ENCODE measurements at places on chromosomes 1 and 21. TPM values are rescaled to one million over a fixed set of nuclear protein-coding genes. Genes with fewer than 3 reads are reported as not detected.

The PAX7 gene
- not detected for total RNA-seq

The IVL gene
- not detected for total RNA-seq

The HNRNPR gene
- 155 TPM for total RNA-seq

The ILDR2 gene
- total RNA-seq, result 0.14 TPM

The IL20 gene
- total RNA-seq, result not detected

The CELA2B gene
- total RNA-seq, result not detected

The RRP15 gene
- total RNA-seq, result 13.2 TPM

The TDRD10 gene
- 2.9 TPM for total RNA-seq

The GRHL3 gene
- not detected for total RNA-seq

The FAM72D gene
- 3.9 TPM for total RNA-seq

The LAMB3 gene
- total RNA-seq, result 3.3 TPM

The NBPF6 gene
- total RNA-seq, result not detected

The ARL8A gene
- total RNA-seq, result 22.5 TPM

The KRTAP21-3 gene
- total RNA-seq, result not detected

The DCDC2B gene
- total RNA-seq, result not detected

The TMEM79 gene
- 0.93 TPM for total RNA-seq

The CITED4 gene
- total RNA-seq, result 5.2 TPM

The LRIF1 gene
- 19.0 TPM for total RNA-seq

The ZNF691 gene
- 6.2 TPM for total RNA-seq

The ITLN1 gene
- total RNA-seq, result not detected

The KDF1 gene
- not detected for total RNA-seq

The CFAP107 gene
- not detected for total RNA-seq

The OPTC gene
- not detected for total RNA-seq

The ADGRB2 gene
- 0.79 TPM for total RNA-seq

The CFHR1 gene
- total RNA-seq, result not detected

The OVAAL gene
- not detected for total RNA-seq

The BTBD19 gene
- 14.3 TPM for total RNA-seq
